CD4-positive, alpha-beta T cell treated with Interleukin-1 beta for 1 hour (primary cell): ENCODE measurements at places on chromosomes 6 and 20.

DNA sequence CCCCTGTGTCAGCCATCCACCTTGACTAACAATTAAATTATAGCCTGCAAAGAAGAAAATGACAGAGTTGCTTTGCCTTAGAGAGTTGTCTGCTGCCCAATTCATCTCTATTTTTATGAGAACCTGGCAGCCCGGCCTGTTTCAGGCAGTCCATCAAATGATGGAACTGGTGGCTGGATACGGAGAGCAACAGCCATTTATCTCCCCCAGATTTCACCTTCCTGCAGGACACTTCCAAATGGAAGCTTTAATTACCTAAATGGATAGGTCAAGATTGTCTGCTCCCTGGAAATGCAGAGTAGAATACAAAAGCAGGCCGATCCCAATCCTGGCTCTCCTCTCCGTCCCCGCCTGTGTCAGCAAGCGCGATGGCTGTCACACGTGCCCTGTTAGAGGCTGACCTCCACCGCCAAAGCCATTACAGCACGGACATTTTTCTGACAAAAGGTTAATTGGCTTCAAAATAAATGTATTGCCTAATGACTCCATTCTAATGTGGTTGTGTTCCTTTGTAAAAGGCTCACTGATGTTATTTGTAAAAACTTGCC, 86.7 kb downstream of the PACRG start:
- no peak for DNase-seq

DNA sequence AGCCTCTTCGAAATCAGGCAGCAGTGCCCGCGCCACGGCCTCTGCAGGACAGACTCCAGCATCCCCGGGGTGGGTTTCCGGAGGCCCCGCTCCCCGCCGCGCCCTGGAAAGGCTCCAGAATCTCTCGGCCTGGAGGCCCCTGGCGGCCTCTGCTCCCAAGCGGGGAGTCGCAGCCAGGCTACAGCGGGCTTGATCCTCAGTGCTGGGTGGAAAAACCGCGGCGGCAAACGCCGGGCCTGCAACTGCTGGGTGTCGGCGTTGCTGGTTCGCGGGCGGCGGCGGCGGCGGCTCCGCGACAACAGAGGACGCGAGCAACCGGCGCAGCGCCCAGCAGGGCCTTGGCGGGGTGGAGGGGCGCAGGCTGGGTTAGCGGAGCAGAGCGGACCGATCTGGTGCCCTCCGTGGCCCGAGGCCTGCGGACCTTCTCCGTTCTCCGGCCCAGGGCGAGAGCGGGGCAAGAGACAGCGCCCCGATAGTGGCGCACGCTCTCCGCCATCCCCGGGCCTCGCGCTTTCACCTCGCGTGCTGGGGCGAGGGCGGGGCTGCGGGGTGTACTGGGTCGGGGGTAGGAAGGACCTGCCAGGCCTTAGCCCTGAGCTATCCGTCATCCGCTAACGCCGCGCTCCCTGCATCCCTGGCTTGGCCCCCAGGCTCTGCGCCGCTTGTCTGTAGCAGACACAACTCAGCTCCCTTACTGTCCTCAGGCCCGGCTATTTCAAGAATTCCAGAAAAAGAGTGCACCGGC, 3.4 kb upstream of the ZNF292 start:
- DNase-seq, result peak; percentile 73

GRCh38 chr6:147486683-147487082, 21.8 kb upstream of the SAMD5 start:
- no peak for DNase-seq

DNA sequence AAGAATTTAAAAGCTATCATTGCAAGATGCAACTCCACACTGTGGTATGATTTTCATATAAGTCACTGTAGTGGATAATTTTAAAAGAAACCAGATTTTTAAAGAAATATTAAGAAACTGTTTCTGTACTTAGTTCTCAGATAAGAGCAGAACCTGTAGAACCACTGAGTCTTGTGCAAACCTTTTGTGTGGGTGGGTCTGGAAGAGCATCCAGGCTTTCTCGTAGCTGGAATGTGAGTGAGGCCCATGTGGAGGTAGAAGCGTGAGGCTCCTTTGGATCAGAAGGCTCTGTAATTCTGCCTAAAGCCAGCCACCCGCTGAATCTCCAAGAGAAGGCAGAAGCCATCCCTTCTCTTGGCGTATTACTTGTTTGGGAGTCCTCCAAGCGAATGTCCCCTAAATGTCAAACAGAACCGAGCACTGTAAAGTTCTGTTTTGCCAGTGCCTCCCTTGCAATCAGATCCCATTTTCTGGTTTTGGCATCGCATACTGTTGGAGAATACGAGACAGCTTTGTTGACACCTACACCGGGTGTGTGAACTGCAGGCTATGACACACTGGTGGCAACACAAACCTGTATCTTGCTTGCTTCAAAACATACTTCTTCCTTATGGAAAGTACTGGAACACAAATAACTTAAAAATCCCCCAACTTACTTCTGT, 188.7 kb downstream of the FOXC1 start:
- DNase-seq, result no peak

- no peak for DNase-seq
Observed at GRCh38 chr6:90005048-90005827, 111.0 kb downstream of the GJA10 start.

GRCh38 chr20:11849270-11849915, 68.3 kb upstream of the BTBD3 start:
- no peak for DNase-seq
